NCI-H2107 (cell line): ENCODE measurements at places on chromosomes 6 and 20.

- DNase-seq: peak; percentile 8
These were observed 58.4 kb downstream of the SMLR1 start for GRCh38 chr6:130885392-130886192.

DNA sequence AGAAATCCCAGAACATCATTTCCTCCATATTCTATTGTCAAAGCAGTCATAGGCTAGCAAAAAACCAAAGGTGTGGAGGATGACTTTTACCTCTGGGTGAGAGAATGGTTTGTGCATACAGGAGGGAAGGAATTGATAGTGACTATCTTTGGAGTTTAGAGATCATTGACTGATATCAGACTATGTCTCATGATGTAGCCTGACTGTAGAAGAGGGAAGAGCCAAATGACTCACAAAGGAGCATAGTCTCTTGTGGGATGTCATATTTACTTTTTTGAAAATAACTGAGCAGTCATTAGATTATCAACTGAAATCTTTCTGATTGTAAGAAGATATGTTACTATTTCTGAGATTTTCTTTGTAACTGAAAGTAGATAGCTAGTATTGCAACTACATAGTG lies 158.5 kb downstream of the FLRT3 start:
- DNase-seq: no peak

- no peak for DNase-seq
These were observed 55.4 kb upstream of the TMX4 start for GRCh38 chr20:8074931-8075330.

DNA sequence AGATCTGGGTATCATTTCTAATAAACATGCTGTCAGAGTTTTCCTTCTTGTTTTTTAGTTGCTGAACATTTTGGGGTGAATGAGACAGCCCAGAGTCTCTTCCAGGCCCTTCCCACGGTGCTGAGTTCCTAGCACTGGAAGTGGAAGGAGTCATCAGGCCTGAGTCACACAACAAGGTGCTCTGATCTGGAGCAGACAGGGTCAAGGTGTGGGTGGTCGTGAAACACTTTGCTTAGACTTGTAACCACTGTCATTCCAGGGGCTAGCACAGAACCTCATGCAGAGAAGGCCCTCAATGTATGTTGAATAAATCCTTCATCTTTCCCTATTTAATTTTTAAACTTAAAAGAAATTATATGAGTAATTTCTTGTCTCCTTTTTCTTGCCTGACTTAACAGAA lies 60.6 kb downstream of the TXLNB start:
- no peak for DNase-seq

- DNase-seq: no peak
These were observed 6.5 kb upstream of the NUS1 start for GRCh38 chr6:117668736-117669135.

GRCh38 chr20:19288061-19288460 lies 75.6 kb downstream of the SLC24A3 start:
- no peak for DNase-seq

GRCh38 chr6:82955841-82956240 lies 109.8 kb downstream of the UBE3D start:
- no peak for DNase-seq

DNA sequence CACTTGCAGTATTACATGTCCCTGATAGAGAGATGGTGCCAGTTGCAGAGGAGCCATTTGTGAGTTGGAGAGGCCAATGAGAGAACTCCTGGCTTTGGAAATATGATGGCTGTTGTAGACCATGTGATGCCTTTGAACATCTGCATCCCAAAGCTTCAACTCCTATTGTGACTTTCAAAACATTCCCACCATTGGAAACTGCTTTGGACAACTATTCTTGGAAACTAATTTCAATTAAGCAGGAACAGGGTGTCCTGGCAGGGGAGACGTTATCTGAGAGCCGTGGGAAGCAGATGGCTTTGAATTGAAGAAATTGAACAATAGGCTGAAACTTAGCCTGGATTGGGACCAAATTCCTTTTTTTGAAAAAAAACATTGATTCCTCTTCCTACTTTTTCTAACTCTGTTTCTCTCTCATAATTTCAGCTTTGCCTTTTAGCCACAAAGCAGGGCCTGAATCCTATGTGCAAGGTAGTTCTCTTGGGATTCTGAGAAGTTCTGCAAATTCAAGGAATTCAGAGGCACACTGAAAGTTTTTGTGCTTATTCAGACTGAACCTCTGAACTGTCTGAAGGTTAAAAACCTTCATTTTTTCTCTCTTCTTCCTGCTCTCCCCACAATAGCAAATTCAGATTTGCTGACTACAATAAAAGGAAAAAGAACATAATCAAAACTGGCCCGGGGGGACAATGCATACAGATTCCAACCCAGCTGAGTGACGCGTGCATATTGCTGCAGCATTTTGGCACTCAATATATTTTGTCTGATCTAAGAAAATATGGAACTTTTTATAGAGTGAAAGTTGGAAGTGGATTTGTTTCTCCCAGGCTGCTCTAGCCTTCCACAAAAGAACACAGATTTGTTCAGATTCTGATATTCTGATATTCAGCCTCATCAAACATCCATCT lies 720.4 kb upstream of the CHD6 start:
- DNase-seq: no peak
